RPMI7951 (cell line): ENCODE measurements at places on chromosomes 4 and X. TPM values are rescaled to one million over a fixed set of nuclear protein-coding genes. Genes with fewer than 3 reads are reported as not detected.

The ELK1 gene
- total RNA-seq, result 39.0 and 44.8 TPM in 2 replicates

The PAGE1 gene
- total RNA-seq, result 1.1 and 2.7 TPM in 2 replicates

The IL1RAPL1 gene
- total RNA-seq, result 4.3 and 4.6 TPM in 2 replicates

The REELD1 gene
- not detected in 2 replicates for total RNA-seq

The RAB39B gene
- total RNA-seq, result 0.10 and 0.48 TPM in 2 replicates

The UXT gene
- 372 and 401 TPM in 2 replicates for total RNA-seq

The SORCS2 gene
- total RNA-seq, result 2.0 and 2.9 TPM in 2 replicates

The SLC10A7 gene
- 6.4 and 9.3 TPM in 2 replicates for total RNA-seq

The PNMA6F gene
- not detected in 2 replicates for total RNA-seq

The L1CAM gene
- total RNA-seq, result 49.5 and 58.9 TPM in 2 replicates

DNA sequence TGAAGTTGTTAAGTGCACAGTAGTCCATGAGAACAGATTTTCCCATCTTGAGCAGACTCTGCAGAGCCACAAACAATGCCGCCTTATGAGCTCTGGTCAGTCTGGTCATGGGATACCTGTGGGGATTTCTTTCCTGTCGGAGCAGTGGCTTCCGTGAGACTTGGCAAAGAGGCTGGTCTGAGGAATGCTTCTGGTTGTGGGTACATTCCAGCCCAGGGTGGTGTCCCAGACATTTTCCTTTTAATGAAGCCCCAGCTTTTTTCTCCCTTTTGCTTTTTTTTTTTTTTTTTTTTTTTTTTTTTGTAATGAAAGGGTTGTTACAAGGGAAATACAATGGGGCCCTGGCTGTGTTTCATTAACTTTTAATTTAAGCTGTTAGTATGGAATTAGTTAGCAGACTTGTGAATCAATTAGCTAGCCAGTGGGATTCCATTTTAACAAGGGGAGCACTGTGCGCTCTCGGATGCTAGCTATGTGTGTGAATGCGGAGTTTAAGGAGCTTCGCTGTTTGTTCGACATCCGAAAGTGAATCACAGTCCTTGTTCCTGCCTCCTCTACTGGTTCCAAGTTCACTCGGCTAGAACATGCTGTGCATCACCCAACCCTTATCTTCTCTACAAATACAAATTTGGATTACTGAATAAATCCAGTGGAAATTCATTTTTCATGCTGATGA lies 225.1 kb downstream of the CBR4 start:
- peak; percentile 57 for DNase-seq

- no peak for DNase-seq
Observed at GRCh38 chr4:65195002-65195401, 475.3 kb downstream of the EPHA5 start.

DNA sequence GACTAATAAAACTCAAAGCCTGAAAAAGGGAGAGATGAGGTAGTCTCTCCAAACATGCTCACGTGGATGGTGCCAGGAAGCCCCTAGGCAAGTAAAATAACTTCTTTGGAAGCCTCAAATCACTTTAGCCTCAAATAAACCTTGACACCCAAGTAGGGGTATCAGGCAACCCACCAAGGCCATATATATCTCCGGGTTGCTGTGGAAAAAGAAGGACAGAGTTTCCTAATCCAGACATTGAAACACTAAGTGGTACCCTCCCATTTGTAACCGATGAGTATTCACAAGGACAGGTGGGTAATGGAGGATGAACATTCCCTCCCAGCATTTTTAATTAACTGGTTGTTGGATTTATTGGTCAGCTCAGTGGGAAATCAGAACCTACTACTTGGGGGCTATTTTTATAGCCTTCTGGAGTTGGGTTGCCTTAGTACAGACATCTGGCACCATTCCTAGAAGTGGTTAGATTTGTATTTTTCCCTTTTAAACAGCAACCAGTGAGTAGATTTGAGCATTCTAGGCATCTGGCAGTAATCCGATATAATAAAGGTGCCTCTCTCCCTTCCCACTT lies 87.7 kb downstream of the GPC3 start:
- DNase-seq, result peak; percentile 10

GRCh38 chr4:6391852-6392188 lies 80.6 kb downstream of the PPP2R2C start:
- DNase-seq, result no peak

- no peak for DNase-seq
Observed at GRCh38 chr4:156661555-156661954, 310.0 kb downstream of the PDGFC start.

DNA sequence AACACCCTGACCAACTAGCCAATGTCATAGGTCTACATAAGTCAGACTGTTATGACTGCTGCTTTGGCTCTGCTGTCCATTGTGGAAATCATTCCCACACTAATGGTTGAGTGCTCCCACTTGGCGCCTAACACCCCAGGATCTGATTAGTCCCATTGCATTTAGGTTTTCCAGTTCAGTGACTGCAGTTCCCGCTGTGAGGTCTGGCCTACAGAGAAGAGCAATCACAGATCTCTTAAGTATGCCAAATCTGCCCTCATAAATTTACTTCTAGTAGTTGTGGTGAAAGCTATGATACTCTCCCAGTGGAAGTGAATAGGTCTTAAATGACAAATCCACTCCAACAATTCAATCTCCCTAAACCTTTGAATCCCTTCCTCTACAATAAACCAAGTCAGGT lies 77.3 kb upstream of the IL2 start:
- no peak for DNase-seq

GRCh38 chrX:50747471-50747900 lies 66.5 kb downstream of the SHROOM4 start:
- DNase-seq, result no peak

- DNase-seq, result no peak
Observed at GRCh38 chrX:11728556-11728955, 29.5 kb upstream of the MSL3 start.

DNA sequence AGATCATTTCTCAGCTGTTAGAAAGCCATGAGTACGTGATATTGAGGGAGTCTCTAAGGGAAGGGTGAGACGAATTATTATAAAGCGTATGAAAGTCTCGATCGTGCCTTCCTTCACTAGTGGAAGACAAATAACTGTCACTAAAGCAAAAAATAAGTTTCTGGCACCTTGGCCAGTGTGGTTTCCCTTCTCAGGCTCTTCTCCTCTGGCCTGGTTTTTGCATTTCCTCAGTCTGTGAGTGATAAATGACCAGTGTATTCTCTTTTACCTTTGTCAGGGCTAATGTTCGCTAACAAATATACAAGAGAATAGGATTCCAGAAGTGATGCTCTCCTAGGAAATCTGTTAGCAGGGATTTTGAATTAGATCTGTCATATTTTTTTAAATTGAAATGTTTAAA lies 19.6 kb downstream of the TXK start:
- DNase-seq, result no peak

DNA sequence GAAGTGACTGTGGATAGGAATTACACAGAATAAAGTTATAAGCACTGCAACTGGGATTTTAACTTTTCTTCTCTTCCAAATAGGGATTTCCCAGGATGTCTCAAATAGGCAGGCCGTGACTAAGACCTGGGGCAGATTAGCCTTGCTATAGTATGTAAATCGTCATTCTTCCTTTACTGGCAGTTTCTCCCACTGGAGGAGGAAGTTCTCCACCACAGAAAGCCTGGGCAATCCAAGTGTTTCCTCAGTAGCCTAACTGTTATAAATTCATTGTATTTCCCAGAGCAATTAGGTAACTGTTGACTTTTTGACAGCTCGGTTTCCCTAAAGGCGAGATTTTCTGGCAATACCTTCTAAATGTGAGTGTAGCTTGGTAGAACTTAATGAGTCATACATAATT lies at the start of gene TNIP3:
Gene TNIP3, minus strand, starts transcription at position 31 of the 400 bp plus-strand sequence. CDS start 196 bp downstream, outside the sequence.
- DNase-seq, result peak; percentile 51

DNA sequence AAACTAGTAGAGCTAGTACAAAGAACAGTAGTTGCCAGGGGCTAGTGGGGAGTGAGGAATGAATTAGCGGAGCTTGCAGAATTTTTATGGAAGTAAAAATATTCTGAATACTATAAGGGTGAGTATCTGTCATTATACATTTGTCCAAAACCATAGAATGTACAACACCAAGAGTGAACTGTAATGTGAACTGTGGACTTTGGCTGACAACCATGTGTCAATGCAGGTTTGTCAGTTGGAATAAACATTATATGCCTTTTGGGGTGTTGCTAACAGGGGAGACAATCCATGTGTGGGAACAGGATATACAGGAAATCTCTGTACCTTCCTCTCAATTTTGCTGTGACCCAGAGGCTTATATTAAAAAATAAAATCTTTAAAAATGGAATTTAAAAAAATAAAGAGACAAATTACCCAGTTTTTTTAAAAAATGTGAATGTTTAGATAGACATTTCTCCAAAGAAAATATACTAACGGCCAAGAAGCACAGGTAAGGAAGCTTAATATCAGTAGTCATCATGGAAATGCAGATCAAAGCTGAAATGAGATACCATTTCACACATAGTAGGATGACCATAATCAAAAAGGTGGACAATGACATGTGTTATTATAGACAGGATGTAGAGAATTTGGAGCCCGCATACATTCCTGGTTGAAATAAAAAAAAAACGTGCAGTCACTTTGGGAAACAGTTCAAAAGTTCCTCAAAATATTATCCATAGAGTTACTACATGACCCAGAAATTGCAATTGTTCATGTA lies 899.8 kb downstream of the RAB28 start:
- no peak for DNase-seq

GRCh38 chr4:186307497-186307896 lies 41.5 kb downstream of the F11 start:
- DNase-seq, result no peak

- no peak for DNase-seq
Observed at GRCh38 chr4:79598801-79599200, 190.8 kb upstream of the GK2 start.

GRCh38 chrX:39903937-39904336 lies 193.8 kb downstream of the BCOR start:
- peak; percentile 86 for DNase-seq

- DNase-seq, result no peak
Observed at GRCh38 chr4:185222598-185222997, 13.2 kb downstream of the SNX25 start.

DNA sequence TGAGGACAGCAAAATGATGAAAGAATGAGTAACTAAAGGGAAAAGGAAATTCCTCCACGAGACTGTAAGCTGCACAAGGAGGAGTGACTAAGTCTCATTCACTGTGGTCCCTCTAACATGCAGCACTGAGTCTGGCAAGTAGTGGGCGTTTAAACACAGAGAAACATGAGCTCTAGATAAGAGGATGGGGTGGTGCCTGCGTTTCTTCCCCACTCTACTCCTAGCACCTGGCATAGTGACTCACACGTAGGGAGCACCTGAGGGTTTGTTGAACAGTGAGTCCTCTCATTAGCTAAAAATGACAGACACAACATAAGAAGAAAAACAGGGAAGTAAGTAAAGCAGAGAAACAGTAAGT lies 105.8 kb upstream of the CBR4 start:
- DNase-seq, result peak; percentile 87

GRCh38 chr4:118754890-118755289 lies 69.7 kb downstream of the METTL14 start:
- DNase-seq, result no peak
